ENCODE measurements at places on chromosomes 12 and 14. TPM values are rescaled to one million over a fixed set of nuclear protein-coding genes. Genes with fewer than 3 reads are reported as not detected.

ARG2 gene
- polyA plus RNA-seq = 0.48 TPM

APOF gene
- polyA plus RNA-seq = not detected

RECQL gene
- 123 TPM for polyA plus RNA-seq

GRCh38 chr12:232731-233614, 19.0 kb upstream of the SLC6A12 start:
- DNase-seq = no peak
- no peak overlapping the region for H3K4me3 ChIP-seq
- H3K27ac ChIP-seq = no peak overlapping the region

- DNase-seq = no peak
- H3K27ac ChIP-seq = 0 out of 2 replicates have a peak overlapping the region, but pooled peaks have one; percentile 12
- H3K4me3 ChIP-seq = no peak overlapping the region
- H3K36me3 ChIP-seq = no peaks in the 10 kb centered on the region
- H3K4me1 ChIP-seq = peaks cover 13% of the 10 kb centered on the region
- H3K27me3 ChIP-seq = no peaks in the 10 kb centered on the region
These were observed 4.8 kb downstream of the ELK3 start for GRCh38 chr12:96198965-96199364.
